T-helper 9 cell (primary cell): ENCODE measurements at places on chromosomes 3 and 15.

DNA sequence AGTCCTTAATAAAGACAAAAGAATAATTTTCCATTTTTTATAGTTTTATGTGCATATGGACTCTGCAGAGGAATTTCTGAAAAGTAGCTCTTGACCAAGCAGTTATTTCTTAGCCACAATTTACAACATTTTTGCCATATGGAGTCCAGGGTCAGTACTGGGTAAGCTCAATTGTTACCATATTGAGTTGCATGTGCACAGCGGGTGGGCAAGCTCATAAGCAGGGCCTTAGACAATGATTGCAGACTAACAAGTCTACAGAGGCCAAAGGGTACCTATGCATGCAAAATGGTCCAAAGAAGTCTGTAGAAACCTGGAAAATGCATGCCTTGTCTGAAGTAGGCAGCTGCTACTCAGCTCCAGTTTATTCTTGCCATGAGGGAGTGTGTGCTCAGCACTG, 19.0 kb upstream of the ARHGEF26 start:
- DNase-seq: no peak

GRCh38 chr3:23203708-23204330, 692 bp downstream of the UBE2E2 start:
- DNase-seq: no peak

- DNase-seq: no peak
Observed at GRCh38 chr3:96294143-96294542, 520.3 kb upstream of the EPHA6 start.

GRCh38 chr3:45249391-45249790, 23.3 kb upstream of the TMEM158 start:
- no peak for DNase-seq

DNA sequence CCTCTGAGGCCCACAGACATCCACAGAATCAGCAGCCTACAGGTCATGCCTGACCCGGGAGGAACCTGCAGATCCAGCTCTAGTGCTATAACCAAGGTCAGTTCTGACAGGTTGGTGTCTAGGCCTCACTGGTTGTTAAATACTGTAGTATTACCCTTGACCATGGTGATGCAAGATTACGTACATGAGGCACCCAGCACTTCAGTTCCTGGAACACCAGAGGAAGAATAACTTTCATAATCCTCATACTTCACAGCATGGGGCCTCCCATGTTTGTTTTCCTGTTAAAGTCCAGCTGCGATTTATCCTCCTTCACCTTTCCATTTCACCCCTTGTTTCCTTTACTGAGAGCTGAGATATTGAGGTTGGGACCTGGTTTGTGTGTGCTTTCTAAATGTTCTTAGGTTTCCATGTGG, 34.4 kb upstream of the GLCE start:
- no peak for DNase-seq

- DNase-seq: no peak
Observed at GRCh38 chr15:89662893-89663626, 7.8 kb upstream of the KIF7 start.

DNA sequence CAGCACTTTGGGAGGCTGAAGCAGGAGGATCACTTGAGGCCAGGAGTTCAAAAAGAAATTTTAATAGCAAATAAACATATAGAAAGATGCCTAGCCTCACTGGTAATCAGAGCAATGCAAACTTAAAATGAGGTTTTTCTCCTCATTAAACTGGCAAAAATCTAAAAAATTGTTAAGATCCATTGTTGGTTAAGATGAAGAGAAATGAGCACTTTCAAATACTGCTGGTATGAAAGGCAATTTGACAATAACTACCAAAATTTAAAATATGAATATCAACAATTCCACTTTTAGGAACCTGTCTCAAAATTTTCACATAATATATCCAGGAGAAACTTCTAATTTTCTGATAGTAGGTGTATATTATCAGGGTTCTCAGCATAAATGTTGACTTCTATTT, 100.6 kb upstream of the CTDSPL start:
- no peak for DNase-seq

DNA sequence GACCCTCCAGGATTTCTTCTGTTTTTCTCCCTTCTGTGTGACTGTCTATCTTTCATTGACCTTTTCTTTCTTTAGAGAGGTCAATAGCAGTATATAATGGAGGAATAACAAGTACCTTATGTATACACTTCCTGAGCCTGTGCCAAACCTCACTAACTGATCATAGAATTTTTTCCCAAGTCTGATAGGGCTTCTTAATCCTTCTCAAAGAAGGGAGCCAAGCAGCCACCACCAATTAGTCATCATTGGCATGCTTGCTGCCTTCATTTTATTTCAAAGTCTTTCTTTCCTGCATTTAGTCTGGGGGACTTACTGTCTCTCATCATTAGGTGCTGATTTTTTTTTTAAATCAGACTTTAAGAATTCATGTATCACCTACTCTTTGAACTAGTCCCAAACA, 327.0 kb downstream of the FEZF2 start:
- DNase-seq: no peak

DNA sequence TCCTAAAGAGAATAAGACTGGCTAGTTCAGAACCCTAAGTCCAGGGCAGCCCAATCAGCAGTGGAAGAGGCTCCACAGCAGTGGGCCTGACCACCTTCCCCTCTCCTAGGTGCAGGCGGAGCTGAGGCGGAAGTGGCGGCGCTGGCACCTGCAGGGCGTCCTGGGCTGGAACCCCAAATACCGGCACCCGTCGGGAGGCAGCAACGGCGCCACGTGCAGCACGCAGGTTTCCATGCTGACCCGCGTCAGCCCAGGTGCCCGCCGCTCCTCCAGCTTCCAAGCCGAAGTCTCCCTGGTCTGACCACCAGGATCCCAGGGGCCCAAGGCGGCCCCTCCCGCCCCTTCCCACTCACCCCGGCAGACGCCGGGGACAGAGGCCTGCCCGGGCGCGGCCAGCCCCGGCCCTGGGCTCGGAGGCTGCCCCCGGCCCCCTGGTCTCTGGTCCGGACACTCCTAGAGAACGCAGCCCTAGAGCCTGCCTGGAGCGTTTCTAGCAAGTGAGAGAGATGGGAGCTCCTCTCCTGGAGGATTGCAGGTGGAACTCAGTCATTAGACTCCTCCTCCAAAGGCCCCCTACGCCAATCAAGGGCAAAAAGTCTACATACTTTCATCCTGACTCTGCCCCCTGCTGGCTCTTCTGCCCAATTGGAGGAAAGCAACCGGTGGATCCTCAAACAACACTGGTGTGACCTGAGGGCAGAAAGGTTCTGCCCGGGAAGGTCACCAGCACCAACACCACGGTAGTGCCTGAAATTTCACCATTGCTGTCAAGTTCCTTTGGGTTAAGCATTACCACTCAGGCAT, 33.7 kb downstream of the VIPR1 start:
- DNase-seq: peak; percentile 23

DNA sequence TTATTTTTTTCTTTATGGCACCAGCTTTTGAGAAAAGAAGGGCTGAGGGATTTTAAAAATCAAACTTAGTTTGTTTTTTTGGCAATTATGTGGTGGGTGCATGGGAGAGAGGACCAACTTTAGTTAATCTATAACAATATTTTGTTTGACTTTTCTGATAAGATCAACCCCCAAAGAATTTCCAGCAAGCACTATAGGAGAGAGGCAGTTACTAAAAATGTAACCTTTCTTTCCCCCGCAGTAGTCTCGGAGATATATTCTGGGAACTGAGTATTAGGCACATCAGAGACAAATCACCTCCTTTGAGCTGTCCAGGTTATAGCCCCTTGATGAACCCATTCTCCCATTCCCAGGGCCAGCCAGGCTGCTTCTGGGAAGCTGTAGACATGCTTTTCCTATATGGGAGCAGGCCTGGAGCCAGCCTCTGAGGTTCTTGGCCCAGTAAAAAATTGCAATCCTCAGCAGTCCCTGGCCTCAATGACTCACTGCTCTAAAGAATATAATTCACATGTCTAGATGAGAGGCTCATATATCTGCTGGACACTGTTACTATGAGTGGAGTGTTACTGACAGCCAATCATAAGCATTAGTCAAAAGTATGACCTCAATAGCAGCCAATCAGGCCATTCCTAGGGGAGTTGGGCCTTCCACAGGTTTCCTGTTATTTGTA, 138.3 kb upstream of the AGBL1 start:
- no peak for DNase-seq

DNA sequence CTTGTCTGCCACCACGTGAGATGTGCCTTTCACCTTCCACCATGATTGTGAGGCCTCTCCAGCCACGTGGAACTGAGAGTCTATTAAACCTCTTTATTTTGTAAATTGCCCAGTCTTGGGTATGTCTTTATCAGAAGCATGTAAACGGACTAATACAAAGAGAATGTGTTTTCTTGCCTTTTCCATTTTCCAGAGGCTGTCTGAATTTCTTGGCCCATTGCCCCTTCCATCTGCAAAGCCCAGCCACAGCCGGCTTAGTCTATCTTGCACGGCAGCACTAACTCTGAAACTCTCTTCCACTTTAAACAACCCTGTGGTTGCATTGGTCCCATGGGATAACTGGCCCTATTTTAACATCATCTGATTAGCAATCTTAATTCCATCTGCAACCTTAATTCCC, 215.3 kb downstream of the LRTM1 start:
- no peak for DNase-seq

DNA sequence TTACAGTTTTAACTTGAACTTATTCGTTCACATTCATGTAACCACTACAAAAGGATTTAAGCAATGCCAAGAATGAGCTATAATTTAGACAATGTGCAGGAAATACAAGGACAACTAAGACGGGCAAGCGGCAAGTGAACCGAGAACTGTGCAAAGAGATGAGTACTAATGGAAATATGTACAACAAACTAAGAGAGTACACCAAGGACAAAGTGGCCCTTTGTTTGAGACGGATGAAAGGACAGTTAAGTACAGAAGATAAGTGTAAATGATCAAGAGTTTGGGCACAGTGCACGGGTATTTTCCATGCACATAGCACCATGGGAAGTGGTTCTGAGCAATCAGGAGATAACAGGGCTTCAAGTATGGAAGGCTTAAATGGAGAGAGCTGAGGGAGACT, 281.7 kb downstream of the ROBO2 start:
- DNase-seq: no peak

DNA sequence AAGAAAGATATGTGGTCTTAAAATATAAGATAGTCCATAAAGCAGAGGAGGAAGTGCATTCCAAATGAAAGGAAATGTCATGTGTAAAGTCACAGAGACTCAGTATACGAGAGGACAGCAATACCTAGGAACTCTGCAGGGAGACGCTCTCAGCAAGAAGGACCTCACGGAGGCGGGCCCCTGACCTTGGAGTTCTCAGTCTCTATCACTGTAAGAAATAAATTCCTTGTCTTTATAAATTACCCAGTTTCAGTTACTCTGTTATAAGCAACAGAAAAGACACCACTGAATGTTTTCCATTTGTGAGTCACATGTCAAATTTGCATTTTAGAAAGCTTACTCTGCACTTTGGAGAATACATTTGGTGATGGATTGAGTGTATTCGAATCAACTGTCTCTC, 140.6 kb downstream of the GBE1 start:
- DNase-seq: no peak

DNA sequence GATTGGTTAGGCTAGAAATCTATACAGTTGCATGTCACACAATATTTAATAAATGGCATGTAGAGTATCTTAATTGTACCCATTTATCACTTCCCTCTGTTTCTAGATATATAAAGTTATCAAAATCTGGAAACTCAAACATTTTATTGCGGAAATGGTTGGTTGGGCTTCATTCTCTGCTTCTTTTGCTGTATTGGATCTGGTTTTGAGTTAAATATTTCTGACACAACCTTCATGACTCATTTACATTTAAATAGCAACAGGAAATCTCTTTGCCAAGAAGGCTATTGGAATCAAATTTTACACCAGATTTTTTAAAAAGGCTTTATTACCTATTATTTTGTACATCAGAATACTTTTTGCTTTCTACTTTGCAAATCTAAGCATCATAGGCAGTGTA, 153.8 kb downstream of the EBLN2 start:
- no peak for DNase-seq

DNA sequence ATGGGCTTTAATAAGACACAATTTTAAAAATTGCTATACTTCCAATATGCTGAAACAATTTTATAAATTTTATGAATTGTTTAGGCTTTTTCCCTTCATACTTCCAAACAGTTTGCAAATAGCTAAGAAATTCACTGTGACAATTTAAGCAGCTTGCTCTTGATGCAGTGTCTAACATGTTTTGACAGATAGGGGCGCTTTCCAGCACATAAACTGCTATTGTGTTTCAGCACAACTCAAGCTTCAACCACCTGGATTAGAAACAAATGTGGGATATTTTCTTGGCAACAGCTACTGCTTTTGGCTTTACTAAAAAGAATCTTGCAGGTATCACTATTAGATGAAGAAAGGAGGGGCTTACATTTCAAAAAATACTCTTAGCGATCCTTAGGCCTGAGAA, 565.8 kb upstream of the DPPA4 start:
- DNase-seq: no peak

- no peak for DNase-seq
Observed at GRCh38 chr3:187922704-187923416, 177.6 kb upstream of the BCL6 start.

- DNase-seq: no peak
Observed at GRCh38 chr3:27186013-27186412, 183.2 kb downstream of the NEK10 start.

- DNase-seq: no peak
Observed at GRCh38 chr15:38069511-38070011, 135.1 kb downstream of the TMCO5A start.

GRCh38 chr3:70242297-70242882, 70.0 kb downstream of the MDFIC2 start:
- no peak for DNase-seq

- DNase-seq: no peak
Observed at GRCh38 chr3:178628037-178628436, 91.8 kb downstream of the KCNMB2 start.

DNA sequence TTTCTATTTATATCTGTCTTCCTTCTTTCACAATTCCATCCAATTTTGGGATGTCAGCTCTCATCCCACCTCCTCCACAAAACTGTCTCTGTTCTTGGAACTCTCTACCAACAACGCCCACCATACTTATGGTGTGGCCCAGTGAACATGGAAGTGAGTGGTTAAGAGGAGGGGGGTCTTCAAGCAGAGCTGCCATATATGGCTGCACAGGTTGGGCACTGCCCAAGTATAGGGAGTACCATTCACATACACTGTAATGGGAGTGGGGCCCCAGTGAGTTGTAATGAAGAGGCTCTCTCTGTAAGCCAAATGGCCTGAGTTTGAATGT, 7.9 kb upstream of the CAMK1 start:
- DNase-seq: no peak

DNA sequence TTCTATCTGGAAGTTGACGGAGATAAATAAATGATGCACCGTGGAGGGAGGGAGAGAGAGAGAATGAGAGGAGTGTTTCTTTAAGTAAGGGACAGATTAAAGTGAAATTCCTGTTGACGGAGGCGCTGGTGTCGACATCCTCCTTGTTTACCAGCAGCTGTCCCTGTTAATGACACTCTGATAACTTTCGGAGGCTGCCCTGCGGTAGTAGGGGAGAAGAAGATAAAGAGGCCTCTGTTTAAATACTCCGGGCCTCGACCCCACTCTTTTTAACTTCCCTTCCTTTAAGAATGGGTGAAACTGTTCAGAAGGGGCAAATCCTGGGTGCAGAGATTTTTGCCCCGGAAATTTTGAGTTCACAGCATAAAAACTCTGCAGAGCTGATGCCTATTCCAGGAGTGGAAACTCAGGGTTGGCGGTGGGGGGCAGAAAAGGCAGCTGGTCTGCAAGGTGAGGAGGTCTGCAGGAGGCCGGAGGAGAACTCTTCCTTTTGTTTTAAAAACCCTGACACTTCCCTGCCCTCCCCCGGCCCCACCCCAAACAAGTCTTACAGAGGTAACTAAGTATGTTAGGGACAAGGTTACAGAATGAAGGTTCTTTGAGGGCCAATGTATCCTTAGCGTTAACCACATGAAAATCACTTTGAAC, 276.6 kb upstream of the NR2F2 start:
- DNase-seq: no peak
